ENCODE measurements at places on chromosomes 7 and 10. TPM values are rescaled to one million over a fixed set of nuclear protein-coding genes. Genes with fewer than 3 reads are reported as not detected.

DNA sequence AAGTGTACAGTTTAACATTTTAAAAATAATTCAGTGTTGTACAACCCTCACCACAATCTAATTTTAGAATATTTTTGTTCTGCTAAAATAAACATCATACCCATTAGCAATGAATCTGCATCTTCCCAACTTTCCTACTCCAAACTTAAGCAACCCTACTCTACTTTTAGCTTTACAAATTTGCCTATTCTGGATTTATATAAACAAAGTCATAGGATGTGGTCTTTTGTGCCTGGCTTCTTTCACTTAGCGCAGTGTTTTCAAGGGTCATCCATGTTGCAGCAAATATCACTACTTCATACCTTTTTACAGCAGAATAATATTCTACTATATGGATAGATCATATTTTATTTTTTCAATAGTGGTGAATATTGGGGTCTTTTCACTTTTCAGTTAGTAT, 18.9 kb downstream of the CALML3 start:
- no peak for DNase-seq

The FAM25A gene
- 12.0 TPM for total RNA-seq

DNA sequence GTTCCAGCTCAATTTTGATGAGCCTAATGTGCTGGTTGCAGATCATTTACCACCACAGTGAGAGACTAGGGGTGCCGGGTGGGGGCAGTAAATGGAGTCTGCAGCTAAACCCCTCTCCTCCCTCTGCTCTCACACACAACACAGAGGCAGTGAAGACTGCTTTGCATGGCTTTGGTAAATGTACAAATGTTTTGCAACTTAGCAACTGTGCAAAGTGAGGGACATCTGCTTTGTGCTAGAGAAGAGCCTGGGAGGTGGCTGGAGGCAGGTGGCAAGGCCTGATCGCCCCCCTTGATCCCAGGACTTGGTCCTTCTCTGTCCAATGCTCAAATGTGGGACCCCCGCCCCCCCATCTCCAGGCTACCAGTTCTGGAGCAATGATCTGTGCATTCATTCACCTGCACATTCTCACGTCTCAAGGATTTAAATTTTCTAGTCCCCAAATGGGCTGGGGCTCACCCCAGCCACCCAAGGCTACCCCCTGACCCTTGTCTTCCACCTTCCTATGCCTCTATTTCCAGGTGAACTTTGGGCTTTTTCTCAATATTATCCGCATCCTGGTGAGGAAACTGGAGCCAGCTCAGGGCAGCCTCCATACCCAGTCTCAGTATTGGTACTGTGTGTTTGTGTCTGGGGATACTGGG, 11.6 kb downstream of the GHRHR start:
- no peak for DNase-seq

DNA sequence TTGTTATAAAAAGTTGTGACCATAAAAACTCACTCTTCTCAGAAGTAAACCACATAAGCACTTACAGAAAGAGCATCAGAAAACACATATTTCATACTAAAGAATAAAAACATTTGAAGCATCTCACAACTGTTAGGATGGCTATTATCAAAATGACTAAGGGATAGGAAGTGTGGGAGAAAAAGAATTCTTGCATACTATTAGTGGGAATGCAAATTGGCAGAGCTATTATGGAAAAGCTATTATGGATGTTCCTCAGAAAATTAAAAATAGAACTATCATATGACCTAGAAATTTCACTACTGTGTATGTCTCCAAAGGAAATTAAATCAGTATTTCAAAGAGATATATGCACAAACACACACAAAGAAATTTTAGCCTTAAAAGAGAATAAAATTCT, 25.2 kb upstream of the POT1 start:
- no peak for DNase-seq

The EPO gene
- total RNA-seq, result not detected

DNA sequence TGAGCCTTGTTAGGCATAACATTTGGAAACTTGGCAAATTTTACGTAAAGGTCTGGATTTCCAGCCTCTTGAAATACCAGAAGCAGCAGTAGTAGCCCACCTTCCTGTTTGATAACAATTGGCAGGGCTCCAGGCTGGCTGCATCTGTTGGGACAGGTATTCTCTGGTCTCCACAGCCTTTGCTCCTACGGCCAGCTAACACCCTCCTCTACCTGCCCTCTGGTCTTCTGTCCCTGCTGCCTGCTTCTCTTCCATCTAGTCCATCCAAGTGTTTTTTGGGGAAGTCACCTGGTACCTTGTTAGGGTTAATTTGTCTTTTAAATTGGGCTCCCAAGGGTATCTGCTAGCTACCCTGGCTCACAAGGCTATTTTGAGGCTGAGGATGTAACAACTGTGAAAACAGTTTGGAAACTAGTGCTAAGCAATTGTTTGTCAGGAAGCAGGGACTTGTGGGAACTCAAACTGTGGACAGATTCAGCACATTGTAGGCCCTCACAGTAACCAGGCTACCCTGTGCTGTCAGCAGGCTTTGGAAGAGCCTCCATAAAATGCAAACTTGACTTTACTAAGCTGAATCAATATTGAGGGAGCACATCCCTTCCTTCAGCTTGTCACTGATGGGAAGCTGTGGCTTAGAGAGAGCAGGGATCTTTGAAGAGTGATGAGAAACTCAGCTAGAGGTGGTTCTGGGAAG, 8.5 kb downstream of the RPS24 start:
- DNase-seq, result no peak

The ATG9B gene
- total RNA-seq, result not detected

The NKX1-2 gene
- 0.36 TPM for total RNA-seq

The TNS3 gene
- total RNA-seq, result 27.6 TPM
